ENCODE measurements at places on chromosomes 7 and 10.
A peak's percentile ranks its signal among the peaks of the same experiment; 100 is the strongest.

DNA sequence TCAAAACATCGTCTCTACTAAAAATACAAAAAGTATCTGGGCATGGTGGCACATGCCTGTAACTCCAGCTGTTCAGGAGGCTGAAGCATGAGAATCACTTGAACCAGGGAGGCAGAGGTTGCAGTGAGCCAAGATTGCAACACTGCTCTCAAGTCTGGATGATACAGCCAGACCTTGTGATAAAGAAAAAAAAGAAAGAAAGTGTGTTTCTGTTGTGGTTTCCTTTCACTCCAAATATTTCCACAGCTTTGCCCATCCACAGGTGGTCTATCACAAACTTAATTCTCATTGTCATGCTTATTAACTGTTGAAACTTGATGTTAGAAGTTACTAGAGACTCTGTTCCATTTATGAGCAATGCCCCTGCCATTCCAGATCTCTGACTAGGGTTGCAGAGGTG lies 316.0 kb upstream of the SEMA3C start:
- peak; percentile 77 for DNase-seq

DNA sequence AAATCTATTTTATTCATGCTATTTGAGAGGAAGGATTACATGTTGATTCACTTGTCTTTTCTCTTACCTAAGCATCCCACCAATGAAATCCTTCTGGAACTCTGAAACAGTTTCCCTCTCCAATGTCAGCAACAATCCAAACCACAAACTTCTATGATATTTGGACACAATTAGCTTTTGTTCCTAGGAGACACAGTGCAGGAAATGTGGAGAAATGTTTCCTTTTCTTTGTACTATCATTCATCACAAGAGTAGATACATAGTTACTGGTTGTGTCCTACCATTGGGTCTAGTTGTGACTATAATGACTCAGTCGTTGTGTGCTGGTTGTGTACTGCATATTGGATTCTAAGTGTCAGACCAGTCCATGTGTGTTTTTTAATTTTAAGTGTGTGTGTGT lies 156.8 kb upstream of the MAGI2 start:
- DNase-seq = peak; percentile 21

DNA sequence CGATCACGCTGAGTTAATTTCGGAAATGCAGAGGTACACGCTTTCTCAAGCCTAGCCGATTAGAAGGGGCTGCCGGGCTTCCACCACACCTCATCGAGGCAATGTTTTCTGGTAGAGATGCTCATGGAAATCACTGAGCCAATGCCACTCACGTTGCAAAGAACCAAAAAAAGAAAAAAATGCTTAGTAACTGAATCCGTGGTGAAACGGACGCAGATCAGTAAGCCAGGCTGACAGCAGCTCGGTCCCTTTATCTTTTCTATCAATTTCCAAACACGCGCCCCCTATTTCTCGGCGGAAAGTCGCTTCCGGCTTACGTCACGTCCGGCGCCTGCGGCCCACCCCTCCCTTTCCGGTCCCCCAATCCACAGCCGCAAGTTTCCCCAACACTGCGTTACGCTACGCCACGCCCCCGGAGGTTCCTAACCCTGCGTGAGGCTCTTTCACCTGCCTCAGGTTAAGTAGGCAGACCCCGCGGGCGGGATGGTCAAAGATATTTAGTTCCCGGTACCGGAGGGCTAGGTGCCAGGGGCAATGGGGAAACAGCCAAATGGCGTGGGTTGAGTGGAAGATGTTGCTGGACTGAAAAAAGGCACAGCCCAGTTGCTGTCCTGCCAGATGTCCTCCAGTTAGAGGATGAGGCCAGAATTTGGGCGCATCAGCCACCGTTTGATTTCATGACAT lies at the start of gene NSUN6:
Gene NSUN6 (minus strand): TSS at position 264 of the 684 bp plus-strand sequence. CDS start 384 bp downstream, outside the sequence.
- DNase-seq = peak; percentile 87

DNA sequence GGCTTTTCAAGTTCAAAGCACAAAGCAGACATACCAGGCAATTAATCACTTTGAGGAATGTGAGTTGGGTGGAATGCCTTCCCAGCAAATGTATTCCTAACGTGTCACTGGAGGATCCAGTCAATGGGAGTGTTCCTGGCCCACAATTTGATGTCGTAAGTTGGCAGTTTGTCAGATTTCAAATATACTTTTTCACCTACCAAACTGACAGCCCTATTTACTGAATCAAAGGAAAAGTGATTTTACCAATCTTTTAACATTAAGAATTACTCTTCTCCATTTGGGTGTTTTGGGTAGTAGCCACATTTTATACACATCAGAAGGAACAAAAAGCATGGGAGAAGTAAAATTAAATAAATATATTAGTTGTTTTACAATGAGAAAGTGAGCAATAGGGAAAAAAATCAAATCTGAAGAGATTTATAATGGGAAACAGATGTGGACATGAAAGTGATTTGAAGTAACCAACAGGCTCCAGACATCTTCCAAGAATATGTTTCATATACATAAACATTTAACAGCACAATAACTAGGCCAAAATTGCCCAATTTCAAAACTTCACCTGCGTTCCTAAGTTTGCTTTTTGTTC lies 222.9 kb downstream of the MTERF1 start:
- peak; percentile 64 for DNase-seq

DNA sequence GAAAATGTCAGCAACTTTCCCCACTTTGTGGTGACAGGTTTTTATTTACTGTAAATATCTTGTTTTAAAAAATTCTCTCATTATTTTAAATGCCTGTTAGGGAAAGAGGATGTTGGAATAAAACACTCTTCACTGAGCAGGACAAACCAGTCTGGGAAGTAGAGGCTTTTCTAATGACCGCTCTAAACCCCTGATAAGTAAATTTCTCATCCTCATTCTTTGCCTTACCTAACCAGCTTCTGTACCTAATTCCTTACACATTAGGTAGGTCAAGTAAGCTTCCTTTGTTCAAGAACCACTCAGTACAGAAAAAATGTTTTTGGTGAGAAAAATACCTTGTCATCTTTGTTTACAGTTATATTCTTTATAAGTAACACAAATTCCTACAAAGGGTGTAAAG lies 143.6 kb downstream of the GPR85 start:
- DNase-seq = no peak

DNA sequence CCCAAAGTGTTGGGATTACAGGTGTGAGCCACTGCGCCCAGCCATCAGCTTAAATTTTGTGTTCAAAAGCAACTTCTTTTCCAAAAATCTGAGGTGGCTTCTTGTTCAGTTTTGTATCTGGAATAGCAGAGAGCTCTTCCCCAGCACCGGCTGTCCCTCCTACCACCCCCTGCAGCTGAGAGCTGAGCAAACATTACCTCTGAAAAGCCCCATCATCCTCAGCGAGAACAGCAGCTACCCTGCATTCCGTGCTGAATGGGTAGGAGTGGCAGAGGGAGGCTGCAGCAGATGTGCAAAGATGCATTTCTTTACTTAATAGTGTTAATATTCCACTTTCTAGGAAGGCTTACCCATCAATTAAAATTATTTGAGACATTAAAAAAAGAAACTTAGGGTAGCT lies 31.8 kb downstream of the CCM2 start:
- DNase-seq = no peak

GRCh38 chr7:151000897-151001495 lies 10.2 kb downstream of the NOS3 start:
- no peak for DNase-seq

- DNase-seq = peak; percentile 74
These were observed 122.5 kb upstream of the ANKRD1 start for GRCh38 chr10:91043173-91043910.

- no peak for DNase-seq
These were observed 7.6 kb upstream of the SYPL1 start for GRCh38 chr7:106119719-106120118.

DNA sequence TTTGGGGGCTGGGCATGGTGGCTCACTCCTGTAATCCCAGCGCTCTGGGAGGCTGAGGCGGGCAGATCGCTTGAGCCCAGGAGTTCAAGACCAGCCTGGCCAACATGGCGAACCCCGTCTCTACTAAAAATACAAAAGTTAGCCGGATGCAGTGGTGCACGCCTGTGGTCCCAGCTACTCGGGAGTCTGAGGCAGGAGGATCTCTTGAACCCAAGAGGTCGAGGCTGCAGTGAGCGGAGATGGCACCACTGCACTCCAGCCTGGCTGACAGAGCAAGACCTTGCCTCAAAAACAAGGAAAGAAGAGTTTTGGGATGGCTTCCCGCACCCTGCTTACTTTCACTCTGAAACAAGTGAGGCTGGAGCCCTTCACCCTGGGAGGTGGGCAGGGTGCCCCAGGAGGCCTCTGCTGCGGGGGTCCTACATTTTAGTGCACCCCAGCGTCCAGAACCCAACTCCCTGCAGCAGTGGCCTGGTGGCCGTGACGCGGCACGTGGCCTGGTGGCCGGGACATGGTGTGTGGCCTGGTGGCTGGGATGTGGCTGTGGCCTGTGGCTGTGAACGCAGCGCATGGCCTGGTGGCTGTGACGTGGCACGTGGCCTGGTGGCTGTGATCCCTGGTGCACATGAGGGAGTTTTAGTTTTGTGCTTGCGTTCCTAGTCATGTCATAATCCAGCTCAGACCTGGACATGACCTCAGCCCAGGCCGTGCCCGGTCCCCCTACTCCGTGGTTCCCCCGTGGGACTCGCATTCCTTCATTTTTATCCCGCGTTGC lies 9.3 kb downstream of the KNDC1 start:
- DNase-seq = no peak

GRCh38 chr7:135143885-135144668 lies 3.8 kb upstream of the TMEM140 start:
- DNase-seq = no peak

- peak; percentile 81 for DNase-seq
These were observed 284.7 kb upstream of the AKR1E2 start for GRCh38 chr10:4541292-4541691.
